ENCODE measurements at places on chromosomes 6 and 20.

- DNase-seq: no peak
Observed at GRCh38 chr6:30093951-30094661, 18.5 kb upstream of the RNF39 start.

- DNase-seq: no peak
Observed at GRCh38 chr6:7658543-7658942, 67.4 kb upstream of the BMP6 start.

- DNase-seq: no peak
Observed at GRCh38 chr6:161254464-161255253, 19.2 kb downstream of the AGPAT4 start.

DNA sequence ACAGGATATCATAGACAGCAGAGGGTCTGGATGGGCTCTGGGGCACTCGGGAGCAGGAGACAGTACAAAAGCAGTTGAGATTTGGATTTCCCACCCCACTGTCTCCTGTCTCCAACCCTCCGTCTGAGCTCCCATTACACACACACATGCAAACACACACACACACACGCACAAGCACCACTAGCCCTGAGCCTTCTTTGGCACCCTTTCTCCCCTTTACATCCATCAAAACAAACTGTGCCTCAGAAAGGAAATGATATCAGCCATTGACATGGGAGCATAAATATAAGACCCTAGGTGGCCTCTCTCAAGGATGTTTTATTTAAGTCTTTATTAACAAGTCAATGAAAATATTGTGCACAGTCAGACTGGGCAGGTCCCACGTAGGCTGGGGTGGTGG is 17.5 kb downstream of the TTBK1 start:
- no peak for DNase-seq

DNA sequence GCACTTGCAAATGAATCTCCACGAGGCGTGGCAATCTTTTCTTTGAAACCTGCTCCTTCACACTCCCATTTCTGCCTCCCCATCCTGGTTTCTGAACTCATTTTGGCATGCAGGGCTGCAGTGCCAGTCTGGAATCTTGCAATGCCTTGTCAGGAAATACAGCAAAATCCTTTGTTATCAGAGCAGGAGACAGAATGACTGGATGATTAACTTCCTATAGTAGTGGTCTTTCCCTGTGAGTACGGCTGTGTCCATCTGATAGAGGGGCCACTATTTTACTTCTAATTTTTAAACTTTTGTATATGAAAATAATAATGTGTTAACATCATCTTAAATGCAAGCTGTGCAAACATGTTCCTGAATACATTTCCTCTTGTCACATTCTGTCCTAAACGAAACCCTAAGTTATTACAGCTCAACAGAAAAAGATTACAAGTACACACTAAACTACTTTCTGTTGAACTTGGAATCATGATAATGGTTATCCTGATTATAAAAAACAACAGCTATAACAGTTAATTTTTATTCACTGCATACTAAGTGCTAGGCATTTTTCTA is 140.2 kb downstream of the KIF13A start:
- DNase-seq: no peak

DNA sequence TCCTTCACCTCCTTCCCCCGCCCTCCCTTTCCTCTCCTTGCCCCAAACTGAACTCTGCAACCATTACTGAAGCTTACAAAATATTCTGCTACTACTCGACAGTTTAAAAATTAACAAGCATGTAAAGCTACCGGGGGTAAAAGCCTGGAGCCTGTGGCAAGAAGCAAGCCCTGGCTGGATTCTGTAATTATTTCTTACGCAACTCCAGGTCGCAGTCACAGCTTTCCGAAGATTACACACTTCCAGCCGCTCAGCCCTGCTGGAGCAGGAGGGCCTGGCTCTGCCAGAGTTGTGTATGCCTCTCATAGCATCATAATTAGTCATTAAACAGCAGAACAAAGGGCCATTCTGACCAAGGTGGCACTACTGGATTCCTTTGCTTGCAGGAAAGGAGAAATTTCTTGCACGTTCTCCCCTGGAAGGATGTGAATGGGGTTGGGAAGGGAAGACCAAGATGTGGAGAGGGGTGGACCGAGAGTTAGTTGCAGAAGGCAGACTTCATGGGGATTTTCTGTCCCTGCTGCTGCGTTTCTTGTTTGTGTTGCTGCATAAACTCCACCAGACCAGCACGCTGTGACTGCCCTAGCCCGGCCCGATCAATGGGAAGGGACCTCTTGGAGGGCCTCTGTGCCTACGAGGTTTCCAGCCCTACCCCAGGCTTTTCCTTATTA is 23.6 kb downstream of the FOXQ1 start:
- no peak for DNase-seq

DNA sequence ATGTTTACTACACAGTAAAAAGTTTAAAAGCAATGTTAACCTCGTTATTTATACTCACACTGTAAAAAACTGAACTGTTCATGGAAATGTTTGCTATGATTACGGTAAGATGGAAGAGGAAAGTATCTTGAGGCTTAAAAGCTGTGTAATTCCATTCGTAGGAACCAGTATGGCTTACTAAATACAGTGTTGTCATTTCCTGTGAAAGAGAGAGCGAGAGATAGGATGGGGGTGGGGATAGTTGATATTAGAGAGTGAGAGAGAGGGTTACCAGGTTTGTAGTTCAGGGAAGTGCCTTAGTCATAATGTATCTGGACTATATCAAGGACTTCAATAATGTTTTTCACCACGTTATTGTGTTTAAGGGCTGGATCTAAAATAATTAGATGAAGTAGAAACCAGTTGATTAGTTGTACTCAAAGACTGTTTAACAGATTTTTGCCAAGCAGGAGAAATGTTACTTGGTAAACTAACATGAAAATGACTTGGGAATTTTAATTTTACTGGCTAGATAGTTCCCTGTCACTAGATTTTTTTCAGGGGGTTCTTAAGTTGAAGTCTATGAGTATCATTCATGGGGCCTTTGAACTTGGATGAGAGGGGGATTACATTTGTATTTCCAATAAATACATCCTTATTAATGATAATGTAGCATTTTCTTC is 30.4 kb downstream of the AFDN start:
- DNase-seq: no peak

- no peak for DNase-seq
Observed at GRCh38 chr6:126267626-126268025, 72.3 kb upstream of the CENPW start.

GRCh38 chr6:157800420-157801237 is 22.4 kb upstream of the SNX9 start:
- DNase-seq: no peak

DNA sequence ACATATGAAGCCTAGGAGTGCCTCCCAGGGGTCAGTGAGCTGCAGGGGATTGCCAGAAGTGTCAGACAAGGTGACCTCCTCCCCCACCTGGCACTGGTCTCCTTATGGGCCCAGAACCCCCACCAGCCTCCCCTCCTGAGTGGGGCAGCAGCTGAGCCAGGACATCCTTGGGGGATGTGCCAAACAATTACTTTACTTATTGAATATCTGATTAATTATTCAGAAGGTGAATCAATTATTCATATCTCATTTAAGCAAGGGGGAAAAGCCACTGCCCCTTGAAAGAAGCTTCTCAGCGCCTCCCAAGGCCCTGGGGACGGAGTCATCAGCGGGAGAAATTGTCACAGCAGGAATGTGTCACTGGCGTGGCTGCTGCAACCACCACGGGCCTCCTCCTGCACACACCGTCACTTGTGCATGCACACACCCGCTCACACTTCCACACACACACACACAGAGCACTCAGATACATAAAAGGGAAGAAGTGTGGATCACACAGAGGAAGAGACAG is 123.4 kb upstream of the MAFB start:
- no peak for DNase-seq

- DNase-seq: no peak
Observed at GRCh38 chr20:63405102-63405730, 44.1 kb upstream of the CHRNA4 start.

GRCh38 chr6:107665382-107665781 is 158.7 kb downstream of the SCML4 start:
- DNase-seq: no peak

GRCh38 chr6:166588691-166589336 is 2.3 kb upstream of the RAMACL start:
- no peak for DNase-seq

- no peak for DNase-seq
Observed at GRCh38 chr6:49519660-49520059, 19.9 kb downstream of the GLYATL3 start.

GRCh38 chr6:16270178-16270794 is 31.9 kb downstream of the GMPR start:
- DNase-seq: no peak

DNA sequence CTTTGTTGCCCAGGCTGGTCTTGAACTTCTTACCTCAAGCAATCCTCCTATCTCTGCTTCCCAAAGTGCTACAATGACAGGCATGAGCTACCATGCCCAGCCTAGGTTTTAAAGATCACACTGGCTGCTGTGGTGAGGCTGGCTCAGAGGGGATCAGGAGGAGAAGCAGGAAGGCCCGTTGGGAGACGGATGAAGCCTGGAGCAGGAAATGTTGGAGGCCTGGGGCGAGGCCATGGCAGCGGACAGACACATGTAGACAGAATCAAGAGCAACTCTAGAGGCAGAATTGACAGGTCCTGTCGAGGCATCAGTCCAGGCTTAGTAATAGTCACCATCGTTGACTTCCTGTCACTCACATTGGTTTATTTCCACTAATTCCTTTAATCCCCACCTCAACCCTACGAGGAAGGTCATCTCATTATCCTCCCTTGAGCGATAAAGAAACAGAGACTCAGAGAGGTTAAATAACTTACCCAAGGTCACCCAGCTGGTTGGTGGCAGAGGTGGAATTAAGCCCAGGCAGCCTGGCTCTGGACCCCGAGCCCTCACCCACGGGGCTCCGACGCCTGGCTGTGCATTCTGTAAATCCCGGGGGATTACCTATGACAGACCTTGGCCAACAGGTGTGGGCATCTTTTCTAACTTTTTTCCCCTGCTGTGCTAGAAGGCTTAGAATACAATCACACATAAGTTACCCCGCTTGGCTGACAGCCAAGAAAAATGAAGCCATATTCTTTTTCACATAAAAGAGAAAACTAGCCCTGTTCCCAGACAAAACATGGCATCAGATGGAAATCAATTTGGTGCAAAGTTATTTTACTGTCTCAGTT is 113.4 kb downstream of the EYA2 start:
- no peak for DNase-seq

DNA sequence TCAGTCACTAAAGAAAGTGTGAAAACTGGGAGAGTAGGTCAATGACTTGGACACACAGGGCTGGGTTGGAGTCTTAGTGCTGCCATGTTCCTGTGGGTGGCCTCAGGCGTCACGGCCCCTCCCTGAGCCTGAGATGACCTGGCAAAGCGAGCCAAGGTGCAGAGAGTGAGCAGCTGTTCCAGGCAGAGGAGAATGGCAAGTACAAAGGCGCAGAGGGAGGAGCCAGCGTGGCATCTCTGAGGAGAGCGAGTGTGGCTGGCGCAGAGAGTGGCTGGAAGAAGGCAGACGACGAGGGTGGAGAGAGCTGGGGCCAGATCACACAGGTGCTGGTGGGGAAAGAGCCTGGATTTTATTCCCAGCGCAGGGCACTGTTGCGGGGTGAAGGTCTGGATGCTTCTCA is 20.6 kb upstream of the CHMP4B start:
- no peak for DNase-seq

GRCh38 chr6:5851261-5851757 is 155.4 kb downstream of the NRN1 start:
- DNase-seq: peak; percentile 48

- no peak for DNase-seq
Observed at GRCh38 chr20:61404303-61404702, 152.2 kb downstream of the CDH4 start.

- no peak for DNase-seq
Observed at GRCh38 chr6:2197177-2197671, 48.2 kb downstream of the GMDS start.

DNA sequence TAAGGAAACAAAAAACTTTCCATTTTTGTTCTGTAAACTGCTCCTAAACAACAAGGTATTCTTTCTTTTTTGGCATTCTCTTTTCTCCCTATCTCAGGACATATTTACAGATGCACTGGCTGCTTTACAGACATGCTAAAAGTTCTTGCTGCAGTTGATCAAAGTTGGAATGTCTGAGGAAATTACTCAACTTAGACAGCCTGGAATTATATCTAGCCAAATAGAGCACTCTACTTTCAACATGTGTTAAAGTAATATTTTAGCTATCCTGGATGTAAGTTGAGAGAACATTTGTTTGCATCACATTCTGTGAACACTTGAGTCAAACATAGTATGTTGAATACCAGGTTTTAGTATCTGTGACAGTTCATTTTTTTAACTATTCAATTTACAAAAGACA is 24.8 kb downstream of the TASP1 start:
- no peak for DNase-seq

DNA sequence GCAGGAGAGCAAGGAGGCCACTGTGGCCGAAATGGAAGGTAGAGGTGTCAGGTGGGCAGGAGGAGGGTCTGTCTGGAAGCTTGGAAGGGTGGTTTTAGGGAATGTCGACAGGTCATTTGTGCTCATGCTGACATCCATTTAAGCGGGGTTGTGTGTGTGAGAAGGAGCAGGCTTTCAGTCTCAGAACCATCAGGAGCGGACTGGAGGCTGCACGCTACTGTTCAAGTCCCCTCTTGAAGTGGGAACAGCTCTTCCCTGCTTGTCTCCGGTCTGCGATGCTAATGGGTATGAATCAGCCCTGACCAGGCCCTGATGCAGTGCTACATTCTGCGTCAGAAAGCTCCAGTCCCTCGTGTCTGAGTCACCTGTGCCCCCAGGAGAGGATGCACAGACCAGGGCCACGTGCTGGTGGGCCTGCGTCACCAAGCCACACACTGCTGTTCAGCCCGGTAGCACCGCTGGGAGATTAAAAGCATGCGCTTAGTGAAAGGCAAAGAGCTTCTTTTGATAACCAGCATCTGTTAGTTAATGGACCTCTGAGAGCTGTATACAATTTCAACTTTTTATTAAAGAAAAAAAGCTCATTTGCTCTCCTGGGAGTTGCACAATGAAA is 58.0 kb downstream of the APCDD1L start:
- DNase-seq: no peak

DNA sequence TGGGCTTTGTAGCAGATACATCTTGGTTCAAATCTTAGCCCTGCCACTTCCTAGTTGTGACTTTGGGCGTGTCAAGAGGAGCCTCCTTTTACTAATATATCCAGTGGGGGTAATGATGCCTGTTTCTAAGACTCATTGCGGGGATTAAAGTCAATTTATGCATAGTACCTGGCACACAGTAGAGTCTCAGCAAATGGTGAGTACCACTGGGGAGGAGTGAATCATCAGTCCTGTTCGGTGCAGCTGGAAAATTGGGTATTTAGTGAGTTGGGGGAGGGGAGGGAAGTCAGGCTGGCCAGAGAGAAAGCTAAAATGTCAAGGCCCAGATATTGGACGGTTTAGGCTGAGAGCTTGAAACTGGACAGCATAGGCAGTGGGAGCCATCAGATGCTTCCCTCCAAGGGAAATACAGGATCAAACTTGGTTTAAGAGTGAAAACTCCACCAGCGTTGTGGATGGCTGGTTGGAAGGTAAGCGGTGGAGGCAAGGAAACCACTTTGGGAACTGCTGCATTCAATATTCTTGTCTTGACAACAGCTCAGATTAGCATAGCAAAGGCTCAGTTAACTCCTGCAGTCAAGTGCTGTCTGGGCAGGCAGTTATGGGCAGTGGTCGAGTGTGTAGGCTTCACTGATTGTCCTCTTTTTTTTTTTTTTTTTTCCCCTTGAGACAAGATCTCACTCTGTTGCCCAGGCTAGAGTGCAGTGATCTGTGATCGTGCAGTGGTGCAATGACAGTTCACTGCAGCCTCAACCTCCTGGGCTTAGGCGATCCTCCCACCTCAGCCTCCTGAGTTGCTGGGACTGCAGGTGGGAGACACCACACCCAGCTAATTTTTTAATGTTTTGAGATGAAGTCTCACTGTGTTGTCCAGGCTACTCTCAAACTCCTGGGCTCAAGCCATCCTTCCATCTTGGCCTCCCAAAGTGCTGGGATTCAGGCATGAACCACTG is 12.9 kb downstream of the PPP1R16B start:
- DNase-seq: no peak

All from NT2/D1 (cell line).